ENCODE measurements at places on chromosomes 12 and 14. TPM values are rescaled to one million over a fixed set of nuclear protein-coding genes. Genes with fewer than 3 reads are reported as not detected.

The MYF5 gene
- not detected for total RNA-seq

The C14orf132 gene
- 1.1 TPM for total RNA-seq

The ACSM4 gene
- total RNA-seq, result not detected

The PAX9 gene
- not detected for total RNA-seq

The HOXC9 gene
- total RNA-seq, result not detected

The CATSPERB gene
- total RNA-seq, result 0.46 TPM

DNA sequence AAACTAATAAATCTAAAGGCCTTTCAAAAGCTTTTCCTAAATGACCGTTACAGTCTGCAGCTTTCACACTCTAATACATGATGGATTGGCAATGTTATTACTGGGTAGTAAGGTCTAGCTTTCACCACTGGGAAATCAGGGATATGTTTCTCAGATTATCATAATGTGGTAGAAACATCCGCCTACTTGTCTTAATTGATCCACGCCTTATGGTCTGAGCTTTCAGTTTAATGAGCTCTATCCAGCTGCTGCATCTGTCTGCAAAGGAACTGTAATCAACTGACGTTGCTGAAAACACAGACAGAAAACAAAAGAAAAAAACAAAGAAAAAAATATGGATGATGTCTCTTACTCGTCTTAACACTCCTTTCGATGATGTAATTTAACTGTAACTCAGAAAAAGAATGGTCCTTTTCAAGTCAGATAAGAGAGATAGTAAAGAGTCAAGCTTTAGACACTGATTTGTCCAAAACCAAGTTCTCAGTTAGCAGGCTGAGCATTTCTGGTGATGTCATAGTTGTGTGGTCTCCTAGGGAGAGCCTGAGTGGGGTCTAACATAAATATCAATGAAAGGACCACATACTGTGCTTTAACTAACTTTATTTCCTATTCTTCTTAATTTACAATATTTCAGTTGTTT lies 85.9 kb downstream of the C2CD5 start:
- no peak for DNase-seq

DNA sequence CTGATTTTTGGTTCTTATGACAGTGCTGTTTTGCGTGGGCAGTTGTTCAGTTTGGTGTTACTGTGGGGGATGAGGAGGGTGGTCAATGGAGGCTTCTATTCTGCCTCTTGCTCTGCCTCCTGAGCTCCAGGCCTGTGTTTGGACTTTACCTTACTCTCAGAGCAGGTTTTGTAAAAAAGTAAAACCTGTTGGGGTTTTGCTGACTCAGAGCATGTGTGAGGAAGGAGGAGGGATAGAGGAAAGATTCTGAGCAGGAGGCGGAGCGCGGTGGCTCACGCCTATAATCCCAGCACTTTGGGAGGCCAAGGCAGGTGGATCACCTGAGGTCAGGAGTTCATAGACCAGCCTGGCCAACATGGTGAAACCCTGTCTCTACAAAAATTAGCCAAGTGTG lies 6.7 kb downstream of the A2ML1 start:
- DNase-seq, result no peak

DNA sequence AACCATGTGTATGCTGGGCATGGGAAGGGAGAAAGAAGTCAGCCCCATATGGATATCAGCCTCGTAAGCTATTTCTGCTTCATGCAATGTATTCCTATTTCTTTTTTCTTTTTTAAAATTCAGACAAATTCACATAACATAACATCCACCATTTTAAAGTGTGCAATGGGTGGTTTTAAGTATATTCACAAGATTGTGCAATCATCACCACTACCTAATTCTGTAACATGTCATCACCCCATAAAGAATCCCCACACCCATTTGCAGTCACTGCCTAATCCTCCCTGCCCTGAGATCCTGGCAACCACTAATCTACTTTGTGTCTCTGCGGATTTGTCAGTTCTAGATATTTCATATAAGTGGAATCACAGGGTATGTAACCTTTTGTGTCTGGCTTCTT lies 9.5 kb downstream of the POMT2 start:
- no peak for DNase-seq

DNA sequence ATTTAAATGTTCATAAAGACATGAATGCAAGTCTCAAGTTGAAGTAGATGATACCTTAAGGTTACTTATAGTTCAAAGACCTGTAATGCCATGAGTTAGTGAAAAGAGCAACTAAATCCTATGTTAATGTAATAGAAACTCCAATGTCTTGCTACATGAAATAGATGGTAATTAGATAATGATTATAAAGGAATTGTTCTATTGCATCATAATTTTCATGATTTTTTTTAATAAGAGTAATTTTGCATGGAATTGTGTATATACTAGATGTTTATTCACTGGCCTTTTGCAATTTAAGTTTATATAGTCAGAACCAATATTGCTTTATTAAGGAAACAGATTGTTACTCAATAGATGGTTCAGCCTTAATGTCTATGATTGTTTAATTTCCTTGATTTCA lies 115.5 kb upstream of the SYT10 start:
- no peak for DNase-seq

GRCh38 chr12:40240779-40241178 lies 16.0 kb downstream of the LRRK2 start:
- no peak for DNase-seq

DNA sequence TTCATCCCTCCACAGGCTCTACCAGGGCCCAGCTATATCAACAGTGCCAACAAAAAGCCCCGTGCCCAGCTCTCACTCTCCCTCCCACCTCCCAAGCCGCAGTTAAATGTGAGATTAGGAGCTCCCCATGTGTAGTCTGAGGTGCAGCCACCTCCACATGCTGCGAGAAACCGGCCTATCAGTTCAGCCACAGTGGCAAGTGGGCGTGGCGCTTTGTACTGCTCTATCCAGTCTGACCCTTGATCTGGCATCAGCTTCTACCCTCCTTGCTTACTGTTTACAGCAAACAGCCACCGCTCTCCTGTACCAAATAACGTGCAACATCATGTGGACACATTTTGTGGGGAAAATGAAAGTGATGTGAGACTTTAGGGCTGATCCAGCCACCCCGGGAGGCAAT lies 1.7 kb downstream of the PLEK2 start:
- DNase-seq, result no peak

- DNase-seq, result no peak
These were observed 28.8 kb upstream of the GZMB start for GRCh38 chr14:24662753-24663152.

DNA sequence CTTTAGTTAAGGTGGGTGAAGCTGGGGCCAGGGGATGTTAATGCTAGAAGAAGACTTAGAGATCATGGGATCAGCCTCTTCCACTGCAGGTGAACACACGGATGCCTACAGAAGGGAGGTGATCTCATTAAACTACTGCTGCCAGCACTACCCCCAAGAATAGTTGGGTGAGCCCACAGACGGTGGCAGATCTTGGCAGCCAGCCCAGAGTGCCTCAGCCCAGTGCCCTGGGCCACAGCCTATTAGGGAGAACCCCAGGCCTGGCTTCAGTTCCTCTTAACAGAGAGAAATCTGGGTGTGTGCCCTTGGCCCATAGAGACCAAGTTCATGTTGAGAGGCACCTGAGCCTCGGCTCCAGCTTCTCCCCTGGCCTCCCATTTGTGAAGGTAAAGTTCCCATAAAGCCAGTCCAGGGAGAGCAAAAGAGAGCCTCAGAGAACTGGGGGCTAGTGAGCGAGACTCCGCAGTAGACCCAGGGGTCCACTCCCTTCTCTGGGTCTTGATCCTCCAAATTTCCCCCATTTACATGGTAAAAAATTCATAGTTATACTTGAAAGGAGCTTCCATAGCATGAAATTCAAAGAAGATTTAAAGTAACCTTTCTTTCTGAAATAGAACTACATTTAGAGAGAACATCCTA lies 125.0 kb upstream of the CCND2 start:
- no peak for DNase-seq

GRCh38 chr12:41339784-41340183 lies 151.7 kb downstream of the PDZRN4 start:
- DNase-seq, result no peak

- DNase-seq, result no peak
These were observed 149.0 kb upstream of the ARID2 start for GRCh38 chr12:45580356-45580969.

DNA sequence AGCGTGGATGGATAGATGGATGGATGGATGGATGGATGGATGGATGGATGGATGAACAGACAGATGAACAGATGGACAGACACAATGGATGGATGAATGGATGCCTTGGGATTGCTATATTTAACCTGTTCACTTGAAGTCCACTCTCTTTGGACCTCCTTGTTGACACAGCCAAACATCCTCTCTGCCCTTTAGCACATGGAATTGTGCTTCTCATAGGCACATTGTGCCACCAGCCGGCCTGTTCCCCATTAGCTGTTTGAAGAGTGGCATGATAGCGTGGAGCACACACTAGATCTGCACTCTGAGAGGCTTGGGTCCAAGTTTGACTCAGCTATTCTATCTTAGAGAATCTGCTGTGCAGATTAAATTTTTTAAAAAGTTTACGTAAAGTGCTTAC lies 56.9 kb upstream of the GSC start:
- DNase-seq, result no peak

- DNase-seq, result no peak
These were observed 89.7 kb downstream of the RFX4 start for GRCh38 chr12:106672314-106673025.

GRCh38 chr12:48389409-48389808 lies 38.7 kb upstream of the ZNF641 start:
- no peak for DNase-seq

- no peak for DNase-seq
These were observed 45.9 kb downstream of the DIP2B start for GRCh38 chr12:50550530-50551223.

DNA sequence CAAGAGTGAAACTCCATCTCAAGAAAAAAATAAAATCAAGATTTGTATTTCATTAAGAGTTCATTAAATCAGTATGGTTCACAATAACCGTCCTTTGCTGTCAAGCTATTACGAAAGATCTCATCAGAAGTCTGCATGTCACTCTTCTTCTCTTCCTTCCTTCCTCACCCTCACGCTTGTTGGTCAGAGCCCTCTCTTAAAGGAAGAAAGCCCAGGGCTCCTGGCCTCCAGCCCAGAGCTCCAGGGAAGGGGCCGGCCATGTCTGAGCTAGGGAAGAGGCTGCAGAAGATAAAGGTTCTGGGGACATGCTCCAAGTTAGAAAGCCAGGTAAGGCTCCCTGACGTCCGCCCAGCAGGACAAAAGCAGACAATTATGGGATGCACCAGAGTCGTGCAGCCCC lies 43.1 kb upstream of the DLK1 start:
- no peak for DNase-seq

DNA sequence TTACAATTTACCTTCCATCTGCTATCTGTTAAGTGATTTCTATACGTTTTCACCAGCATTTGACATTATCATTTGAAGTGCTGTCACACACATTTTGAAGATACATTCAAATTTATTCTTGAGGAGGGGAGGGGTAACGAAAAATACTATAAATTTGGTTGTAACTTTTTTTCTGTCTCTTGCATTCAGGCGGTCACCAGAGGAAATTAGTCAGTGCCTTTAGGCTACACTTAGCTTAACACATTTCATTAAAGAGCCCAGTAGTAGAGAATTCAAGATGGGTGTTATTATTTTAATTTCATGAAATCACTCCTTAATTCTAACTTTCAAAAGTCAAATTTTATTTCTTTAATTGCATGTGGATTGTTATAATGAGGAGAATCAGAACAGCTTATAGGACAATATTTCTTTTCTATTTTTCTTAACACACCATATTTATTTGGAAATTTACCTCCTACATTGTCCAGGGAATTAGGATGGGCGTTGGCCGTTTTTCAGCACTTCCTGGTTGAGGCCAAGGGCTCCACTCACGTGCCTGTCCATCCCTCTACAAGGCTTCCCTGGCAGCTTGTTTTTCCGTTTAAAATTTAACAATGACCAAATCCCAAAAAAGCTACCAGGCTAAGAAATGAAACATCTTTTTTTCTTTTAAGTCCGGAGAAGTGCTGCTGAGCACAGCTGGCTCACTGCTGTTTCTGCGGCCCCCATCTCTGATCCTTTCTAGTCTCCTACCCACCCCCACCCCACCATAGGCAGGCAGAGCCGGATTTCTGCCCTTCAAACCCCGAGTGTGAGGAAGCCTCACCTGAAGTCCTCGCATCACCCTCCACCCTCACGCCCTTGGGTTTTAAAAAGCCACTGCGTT lies 1.1 kb upstream of the FAR2 start:
- DNase-seq, result no peak

DNA sequence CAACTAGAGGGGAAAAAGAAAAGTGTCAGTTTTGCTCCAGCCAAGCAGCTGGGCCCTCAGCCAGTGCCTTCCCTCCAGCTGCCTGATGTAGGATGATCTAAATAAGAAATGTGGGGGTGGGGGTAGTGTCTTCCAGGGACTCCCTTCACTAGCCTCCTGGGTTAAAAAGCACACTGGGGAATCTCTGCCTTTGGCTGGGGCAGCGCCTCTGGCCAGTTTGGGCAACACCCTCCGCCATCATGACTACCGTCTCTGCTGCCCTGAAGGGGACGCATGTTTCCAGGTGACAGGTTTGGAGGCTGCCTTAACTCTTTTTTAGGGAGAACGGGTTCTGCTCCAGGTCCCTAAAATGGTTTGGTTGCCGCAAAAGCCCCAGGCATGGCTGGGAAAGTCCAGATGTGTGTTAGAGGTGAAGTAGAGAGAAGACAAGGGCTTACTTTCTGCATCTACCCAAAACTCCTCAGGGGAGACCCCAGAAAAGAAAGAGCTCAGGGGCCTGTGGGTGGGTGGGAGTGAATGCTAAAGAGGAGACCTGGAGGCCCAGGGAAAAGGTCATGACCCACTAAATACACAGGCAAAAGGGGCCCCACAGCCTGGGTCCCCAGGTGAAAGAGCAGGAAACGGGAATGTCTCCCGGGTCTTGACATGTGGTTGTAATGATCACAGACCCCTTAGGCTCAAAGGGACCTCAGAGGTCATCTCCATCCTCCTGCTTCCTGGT lies 132.8 kb upstream of the CCND2 start:
- DNase-seq, result no peak

GRCh38 chr14:56280843-56281242 lies 162.6 kb downstream of the PELI2 start:
- DNase-seq, result no peak

- no peak for DNase-seq
These were observed at the start of gene TRPV4 for GRCh38 chr12:109833307-109834189. Gene TRPV4, minus strand, starts transcription at chr12:109833398. Its CDS starts 18,602 bp downstream, at chr12:109814796.

DNA sequence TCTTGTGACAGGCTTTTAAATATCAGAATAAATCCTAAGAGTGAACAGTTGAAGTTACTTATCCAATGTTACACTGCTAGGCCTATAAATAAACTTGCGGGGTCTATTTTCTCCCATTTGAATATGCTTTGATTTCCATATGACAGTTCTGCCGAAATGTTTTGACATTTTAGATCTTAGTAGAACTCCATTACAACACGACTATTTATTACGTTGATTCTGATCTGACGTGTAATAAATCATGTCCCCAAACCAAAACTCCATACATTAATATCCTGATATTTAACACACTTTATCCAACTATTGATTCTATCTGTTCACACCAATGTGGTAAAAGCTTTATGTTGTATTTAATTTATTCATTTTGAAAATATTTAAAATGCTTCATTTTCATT lies 16.1 kb upstream of the NEMF start:
- no peak for DNase-seq

GRCh38 chr12:93772003-93772700 lies 95.0 kb downstream of the CRADD start:
- DNase-seq, result no peak

- DNase-seq, result no peak
These were observed 592.7 kb downstream of the ETNK1 start for GRCh38 chr12:23217667-23218066.
